ENCODE measurements at places on chromosomes 13 and 19.
A peak's percentile ranks its signal among the peaks of the same experiment; 100 is the strongest.

GRCh38 chr13:31166591-31166990 lies 4.9 kb upstream of the HSPH1 start:
- DNase-seq = no peak

DNA sequence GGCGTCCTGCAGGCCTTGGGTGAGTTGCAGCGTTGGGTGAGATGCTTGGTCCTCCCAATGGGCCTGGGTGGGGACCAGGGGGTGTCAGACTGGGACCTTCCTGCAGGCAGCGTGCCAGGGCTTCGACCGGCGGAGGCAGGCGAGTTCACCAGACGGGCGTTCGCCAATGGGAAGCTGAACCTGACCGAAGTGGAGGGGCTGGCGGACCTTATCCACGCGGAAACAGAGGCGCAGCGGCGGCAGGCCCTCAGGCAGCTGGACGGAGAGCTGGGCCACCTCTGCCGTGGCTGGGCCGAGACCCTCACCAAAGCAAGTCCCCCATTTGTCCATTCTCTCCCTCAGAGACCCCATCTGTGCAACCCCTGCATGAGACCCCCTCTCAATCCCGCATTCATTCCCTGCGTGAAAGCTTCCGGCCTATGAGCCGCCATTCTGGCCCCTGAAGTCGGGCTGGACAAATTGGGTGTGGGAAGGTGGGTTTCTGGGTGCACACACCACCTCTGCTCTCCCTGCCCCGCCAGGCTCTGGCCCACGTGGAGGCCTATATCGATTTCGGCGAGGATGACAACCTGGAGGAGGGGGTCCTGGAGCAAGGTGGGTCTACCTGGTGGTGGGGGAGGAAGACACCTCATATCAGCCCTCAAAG lies 1.2 kb downstream of the GTPBP3 start:
- DNase-seq = peak; percentile 49

DNA sequence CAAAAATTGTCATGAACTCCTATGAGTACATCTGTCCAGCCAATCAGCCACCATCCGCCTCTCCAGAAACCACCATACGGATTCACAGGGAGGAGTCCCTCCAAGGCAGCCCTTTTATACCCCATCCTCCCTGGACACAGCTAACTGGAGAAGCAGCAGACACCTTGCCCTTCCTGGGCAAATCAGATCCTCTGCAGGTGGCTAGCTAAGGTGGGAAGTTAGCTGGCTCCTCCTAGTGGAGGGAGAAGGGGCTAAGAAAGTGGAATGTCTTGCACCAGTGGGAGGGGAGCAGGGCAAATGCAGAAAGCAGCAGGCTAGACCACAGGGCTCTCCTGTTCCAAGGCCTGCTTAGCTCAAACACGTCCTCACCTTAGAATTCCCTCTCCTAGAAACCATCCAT lies 46.2 kb upstream of the UQCRFS1 start:
- DNase-seq = no peak

DNA sequence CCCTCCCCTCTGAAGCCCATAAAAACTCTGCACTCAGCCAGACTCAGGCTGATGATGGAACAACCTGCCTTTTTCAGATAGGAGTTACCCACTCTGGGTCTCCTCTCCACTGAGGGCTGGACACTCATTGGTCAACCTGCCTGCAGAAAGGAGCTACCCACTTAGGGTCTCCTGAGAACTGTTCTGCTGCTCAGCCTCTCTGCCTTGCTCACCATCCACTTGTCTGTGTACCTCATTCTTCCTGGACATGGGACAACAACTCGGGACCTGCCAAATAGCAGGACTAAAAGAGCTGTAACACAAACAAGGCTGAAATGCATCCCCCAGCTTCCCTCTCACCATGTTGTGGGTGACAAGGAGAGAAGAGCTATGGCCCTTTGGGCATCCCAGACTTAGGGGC lies 18.4 kb upstream of the RCBTB2 start:
- DNase-seq = no peak

GRCh38 chr13:108775597-108775996 lies 146.2 kb downstream of the MYO16 start:
- no peak for DNase-seq

- DNase-seq = no peak
Measured at GRCh38 chr13:94057618-94058186, 421.8 kb downstream of the DCT start.

GRCh38 chr19:53870485-53870844 lies 2.8 kb downstream of the MYADM start:
- no peak for DNase-seq

DNA sequence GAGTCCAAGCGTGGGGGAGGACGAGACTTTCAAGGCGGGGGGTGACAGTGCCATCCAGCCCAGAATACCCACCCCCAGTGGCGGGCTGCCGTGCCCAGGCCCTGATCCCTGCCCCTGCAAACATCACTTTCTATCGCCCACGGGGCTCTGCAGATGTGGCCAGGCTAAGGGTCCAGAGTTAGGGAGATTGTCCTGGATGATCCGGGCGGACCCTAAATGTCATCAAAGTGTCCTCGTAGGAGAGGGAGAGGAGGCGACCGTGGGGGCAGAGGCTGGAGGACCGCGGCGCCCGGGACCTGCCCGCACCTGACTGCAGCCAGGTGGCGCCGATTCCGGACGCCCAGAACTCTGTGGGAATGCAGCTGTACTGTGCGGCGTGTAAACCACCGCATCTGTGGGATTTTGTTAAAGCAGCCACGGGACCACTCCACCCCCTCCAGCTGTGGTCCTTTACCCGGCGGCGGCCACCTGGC lies 32.4 kb downstream of the GJA3 start:
- DNase-seq = no peak

- DNase-seq = no peak
Measured at GRCh38 chr13:65727070-65727469, 1503.1 kb downstream of the PCDH9 start.

DNA sequence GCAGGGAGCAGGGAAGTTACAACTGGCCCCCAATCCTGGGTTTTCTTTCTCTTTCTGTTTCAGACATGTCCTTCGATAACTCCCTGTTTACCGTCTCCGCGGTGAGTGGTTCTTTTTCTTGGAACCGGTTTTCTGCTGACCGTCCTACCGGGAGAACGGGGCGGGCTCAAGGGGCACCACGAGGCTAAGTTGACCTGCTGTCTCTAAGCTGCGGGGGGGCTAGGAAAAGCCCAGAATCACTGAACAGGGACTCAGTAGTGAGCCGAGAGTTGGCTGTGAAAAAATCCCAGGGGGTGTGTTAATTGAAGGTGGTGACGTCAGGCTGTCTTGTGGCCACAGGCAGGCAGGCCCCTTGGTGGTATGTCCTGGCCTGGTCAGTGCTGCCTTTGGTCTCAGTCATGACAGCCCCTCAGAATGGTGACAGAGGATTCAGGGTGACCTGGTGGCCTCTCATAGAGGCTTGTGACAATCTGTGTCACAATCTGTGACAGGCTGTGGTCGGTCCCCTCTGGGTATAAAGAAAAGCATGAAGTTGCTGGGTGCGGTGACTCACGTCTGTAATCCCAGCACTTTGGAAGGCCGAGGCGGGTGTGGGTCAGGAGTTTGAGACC lies 8.1 kb upstream of the CARM1 start:
- DNase-seq = no peak

GRCh38 chr13:110230661-110231347 lies 76.2 kb downstream of the COL4A1 start:
- peak; percentile 35 for DNase-seq

DNA sequence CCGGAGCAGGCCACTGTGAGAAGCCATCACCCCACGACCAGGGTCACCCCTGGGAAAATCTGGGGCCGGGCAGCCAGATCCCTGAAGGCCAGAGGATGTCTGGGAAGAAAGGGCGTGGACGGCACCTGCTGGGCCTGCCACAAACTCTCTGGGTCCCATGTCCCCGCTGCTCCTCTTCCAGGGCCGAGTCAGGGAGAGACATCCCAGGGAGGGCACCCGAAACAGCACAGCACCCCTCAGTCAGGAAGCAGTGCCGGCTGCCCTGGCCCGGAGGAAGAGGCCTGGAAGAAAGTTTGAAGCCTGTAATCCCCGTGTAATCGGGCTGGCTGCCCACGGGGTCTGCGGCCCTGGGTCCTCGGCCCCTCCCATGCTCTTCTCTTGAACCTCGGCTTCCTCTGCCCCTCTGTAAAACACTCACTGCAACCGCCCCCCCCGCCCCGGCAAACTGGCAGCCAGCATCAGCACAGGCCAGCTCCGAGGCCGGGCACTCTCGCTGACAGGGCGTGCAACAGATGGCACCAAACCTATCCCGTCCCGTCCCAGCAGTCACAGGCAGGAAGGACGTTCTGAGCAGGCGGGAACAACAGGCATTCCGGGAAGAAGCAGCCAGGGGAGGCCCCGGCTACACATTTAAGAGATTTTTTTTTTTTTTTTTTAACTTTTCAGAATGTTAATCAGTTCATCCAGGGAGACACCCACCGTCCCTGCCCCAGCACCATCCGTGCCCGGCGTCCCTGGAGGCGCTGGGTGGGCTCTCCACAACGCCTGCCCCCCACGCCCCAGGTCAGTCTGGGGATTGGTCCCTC lies 1.5 kb downstream of the SBNO2 start:
- DNase-seq = peak; percentile 65

GRCh38 chr19:54312011-54312410 lies 955 bp downstream of the LILRA5 start:
- DNase-seq = no peak

GRCh38 chr13:25335856-25336255 lies 34.4 kb downstream of the NUP58 start:
- DNase-seq = no peak

- no peak for DNase-seq
Measured at GRCh38 chr13:55000043-55000442, 1971.4 kb downstream of the OLFM4 start.

- DNase-seq = peak; percentile 98
Measured at GRCh38 chr19:57280165-57280961, at the start of gene ZNF460. Gene ZNF460, plus strand, starts transcription at chr19:57280485. Its CDS starts 322 bp downstream, at chr19:57280807.

DNA sequence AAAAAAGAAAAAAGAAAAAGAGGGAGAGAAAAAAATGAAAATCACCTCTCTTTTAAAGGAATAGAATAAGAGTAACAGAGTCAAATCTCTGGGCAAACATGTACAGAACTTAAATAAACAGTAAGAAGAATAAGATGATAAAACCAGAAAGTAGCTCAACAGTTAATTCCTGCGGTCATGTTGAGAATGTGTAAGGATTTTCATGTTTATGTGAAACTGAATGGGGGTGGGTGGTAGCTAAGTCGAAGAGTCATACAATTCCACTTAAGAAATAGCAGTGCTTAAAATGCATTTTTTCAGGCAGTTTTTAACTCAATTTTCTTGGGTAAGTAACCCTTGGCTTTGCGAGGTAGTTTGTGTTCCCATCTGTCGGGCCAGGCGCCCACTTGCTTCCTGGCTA lies 60.9 kb downstream of the PEX11G start:
- DNase-seq = no peak

- no peak for DNase-seq
Measured at GRCh38 chr19:5114727-5115126, 145.8 kb downstream of the KDM4B start.

DNA sequence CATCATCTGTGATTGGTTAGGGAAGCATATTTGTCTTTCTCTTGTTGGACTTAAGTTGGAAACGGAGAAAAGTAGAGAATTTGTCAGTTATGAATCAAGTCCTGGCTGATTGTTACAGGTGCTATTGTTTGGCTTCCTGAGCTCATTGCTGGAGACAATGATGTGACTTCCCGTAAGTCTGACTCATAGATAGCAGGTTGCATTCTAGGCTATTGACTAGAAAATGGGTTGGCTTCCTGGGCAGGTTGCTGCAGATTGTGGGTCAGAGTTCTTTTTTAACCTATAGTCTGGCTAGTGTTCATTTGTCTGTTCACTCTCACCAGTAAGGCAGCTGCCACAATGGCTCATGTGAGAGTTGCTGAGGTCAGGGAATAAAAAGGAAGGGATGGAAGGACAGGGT lies 101.5 kb downstream of the CCNA1 start:
- no peak for DNase-seq

GRCh38 chr19:604355-604754 lies 14.7 kb downstream of the HCN2 start:
- no peak for DNase-seq

DNA sequence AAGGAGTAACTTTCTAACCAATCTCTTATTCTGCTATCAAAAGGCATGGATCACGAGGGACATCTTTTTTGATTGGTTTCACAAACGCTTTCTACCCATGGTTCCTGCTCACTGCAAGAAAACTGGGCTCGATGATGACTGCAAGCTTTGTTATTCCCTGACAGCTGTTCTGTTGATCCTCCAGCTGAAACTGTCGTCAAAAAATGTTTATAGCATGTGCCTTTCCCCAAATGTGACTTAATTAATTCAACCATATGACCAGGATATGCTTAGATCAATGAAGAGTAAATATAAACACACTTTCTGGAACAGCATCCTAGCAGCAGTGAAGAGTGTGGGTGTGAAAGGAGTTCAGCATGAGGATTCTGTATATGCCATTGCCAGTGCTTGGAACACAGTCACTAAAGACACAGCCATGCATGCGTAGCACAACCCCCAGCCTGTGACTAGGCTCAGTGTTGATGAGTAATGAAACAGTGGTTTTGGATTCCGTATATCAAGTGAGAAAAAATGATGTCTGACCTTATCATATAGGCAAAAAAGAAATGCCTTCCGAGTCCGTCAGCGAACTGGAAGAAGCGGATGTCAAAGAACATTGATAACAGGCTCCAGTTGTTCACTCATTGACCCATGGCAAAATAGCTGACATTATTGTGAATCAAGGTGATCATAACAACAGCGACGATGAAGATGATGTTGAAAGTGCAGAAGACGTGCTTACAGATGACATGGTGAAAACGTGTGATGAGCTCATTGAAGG lies 347.4 kb downstream of the FGF9 start:
- DNase-seq = no peak

GRCh38 chr13:31036731-31037695 lies 104.6 kb downstream of the TEX26 start:
- DNase-seq = no peak

DNA sequence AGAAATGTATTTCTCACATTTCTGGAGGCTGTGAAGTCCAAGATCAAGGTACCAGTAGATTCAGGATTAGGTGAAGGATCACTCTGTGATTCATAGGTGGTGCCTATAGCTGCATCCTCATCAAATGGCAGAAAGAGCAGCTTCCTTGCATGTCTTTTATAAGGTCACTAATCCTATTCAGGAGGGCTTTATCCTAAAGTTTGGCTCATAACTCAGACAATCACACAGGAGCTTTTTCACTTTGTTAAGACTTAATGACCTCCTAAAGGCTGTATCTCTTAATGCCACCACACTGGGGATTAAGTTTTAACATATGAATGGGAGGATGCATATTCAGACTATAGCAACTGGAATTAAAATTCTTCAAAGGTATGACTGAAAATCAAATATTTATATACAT lies 861.1 kb downstream of the DACH1 start:
- DNase-seq = no peak

DNA sequence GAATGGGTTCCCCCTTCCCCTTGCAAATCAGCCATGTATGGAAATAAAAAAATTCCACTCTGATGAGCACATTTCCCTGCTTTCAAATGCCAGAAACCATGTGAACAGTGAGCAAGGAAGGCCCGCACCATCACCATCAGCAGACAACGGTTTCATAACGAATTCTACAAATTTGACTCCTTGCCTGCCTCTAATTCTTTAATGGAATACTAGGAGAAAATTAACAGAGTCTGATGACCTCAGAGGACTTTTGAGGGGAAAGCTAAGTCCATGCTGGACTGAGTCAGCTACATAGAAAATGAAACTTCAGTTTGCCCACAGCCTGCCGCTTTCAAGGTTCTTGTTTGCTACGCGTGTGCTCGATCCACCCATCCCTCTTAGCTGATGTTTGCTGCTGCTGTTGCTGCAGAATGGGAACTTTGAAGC lies 46.7 kb upstream of the KL start:
- DNase-seq = no peak

Data from ureter (tissue), 1 donor.